ENCODE measurements at places on chromosomes 13 and 19.

DNA sequence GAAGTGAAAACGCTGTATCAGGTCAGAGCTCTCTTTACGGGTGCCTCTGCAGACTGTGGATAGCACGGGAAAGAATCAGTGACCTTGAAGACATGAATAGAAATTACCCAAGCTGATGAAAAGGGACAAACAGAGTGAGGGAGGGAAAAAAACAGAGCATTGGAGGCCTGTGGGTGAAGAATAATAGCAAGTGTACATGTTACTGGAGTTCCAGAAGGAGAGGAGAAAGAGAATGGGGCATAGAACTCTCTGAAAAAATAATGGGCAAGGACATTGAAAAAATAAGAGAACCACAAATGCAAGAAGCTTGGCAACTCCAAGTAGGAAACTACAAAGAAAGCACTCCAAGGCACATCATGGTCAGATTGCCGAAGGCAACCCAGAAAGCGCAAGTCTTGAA is 86.3 kb downstream of the SPACA7 start:
- DNase-seq: no peak

DNA sequence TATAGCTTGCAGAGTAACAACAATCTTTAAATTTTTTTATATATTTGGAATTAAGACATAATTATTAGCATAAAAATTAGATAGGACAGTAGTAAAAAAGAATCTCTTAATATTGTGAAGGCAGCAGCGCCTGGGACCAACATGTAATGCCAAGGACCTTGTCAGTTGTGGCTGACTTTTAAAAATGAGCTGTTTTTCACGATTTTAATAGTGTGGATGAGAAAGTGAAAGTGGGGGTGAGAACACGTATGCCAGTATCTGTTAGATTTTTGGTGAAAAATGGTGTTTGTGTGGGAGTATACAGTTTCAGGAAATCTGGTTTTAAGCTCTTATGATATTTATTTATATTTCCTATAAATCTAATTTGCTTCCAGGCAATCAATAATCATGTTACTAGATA is 125.2 kb downstream of the LMO7 start:
- DNase-seq: no peak

- no peak for DNase-seq
These were observed 2.8 kb upstream of the LMO7 start for GRCh38 chr13:75633285-75633684.

GRCh38 chr13:22243469-22244163 is 572.7 kb downstream of the FGF9 start:
- DNase-seq: no peak

GRCh38 chr19:33906578-33907335 is 110.1 kb downstream of the KCTD15 start:
- no peak for DNase-seq

- no peak for DNase-seq
These were observed 1280.8 kb upstream of the PCDH20 start for GRCh38 chr13:62696490-62696889.

- DNase-seq: no peak
These were observed 22.0 kb upstream of the BCL3 start for GRCh38 chr19:44726465-44726864.

GRCh38 chr19:48918071-48918470 is 15.4 kb upstream of the DHDH start:
- DNase-seq: no peak

DNA sequence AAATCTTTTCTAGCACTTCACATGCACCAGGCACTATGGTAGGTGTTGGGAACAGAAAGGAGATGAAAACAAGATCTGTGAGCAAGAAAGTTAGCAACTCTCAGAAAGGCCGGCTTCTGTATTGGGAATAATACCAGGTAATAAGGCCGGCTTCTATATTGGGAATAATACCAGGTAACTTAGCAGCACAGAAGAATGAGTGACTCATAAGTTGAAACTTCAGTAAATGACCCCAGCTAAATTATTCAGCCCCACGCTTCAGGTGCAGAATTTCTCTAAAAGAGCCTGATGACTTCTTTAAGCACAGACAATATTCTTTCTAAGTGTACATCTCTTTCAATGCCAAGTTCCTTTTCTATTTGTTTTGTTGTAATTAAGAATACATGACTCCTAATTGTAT is 151.3 kb downstream of the MYO16 start:
- DNase-seq: no peak

DNA sequence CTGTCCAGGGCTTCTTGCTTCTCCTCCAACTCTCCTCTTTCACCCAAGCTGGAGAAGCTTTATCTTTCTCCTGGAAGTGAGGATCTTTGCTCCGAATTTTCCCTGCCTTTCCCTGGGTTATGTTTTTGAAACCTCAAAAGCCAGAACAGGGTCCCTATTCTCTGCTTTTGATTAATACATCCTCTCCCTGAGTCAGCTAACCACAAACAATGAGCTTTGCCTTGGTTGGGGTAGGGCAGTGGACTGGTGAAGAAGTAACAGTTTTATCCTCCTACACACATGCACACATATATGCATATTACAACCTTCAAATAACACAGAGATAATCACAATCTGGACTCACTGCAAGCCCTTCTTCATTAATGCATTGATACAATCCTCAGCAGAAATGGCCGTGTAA is 44.6 kb downstream of the DLEU7 start:
- no peak for DNase-seq

GRCh38 chr19:35204799-35205732 is 23.5 kb downstream of the FAM187B start:
- no peak for DNase-seq

DNA sequence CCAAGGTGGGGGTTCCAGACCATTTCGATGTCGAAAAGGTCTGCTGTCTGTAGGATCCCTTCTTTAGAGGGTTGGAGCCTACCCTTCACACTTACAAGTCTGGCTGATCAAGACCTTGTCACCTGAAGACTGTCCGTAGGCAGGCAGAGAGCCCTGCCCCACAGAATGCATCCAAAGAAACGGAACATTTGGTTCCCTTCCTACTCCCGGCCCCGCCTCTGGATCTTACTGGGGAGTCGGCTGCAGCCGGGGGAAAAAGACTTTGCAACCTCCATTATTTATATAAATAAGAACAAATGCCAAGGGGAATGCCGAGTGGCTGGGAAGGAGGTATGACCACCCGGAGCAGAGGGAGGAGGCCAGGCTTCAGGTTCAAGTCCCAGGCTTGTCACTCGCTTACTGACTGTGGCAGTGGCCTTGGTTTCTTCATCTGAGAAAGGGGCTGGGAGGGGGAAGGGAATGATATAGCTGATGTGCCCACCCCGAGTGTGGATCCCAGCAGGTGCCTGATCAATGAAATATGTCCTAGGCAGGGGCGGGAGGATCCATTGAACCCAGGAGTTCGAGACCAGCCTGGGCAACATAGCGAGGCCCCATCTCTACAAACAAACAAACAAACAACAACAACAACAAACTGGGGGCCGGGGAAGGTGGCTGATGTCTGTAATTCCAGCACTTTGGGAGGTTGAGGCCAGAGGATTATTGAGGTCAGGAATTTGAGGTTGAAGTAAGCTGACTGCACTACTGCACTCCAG is 48.7 kb downstream of the RFX2 start:
- DNase-seq: no peak

- DNase-seq: no peak
These were observed 2.7 kb upstream of the PLIN3 start for GRCh38 chr19:4870025-4870700.
